ENCODE measurements at places on chromosomes 4 and X. TPM values are rescaled to one million over a fixed set of nuclear protein-coding genes. Genes with fewer than 3 reads are reported as not detected.

Gene TMEM33
- total RNA-seq, result 26.5 TPM

Gene ART3
- total RNA-seq, result 55.2 TPM

Gene SLC4A4
- total RNA-seq, result 1.4 TPM

Gene TMPRSS11A
- total RNA-seq, result not detected

Gene SORCS2
- total RNA-seq, result 0.07 TPM

Gene DCAF8L1
- total RNA-seq, result not detected

Gene ZDHHC15
- total RNA-seq, result 0.39 TPM

Gene TBX22
- not detected for total RNA-seq

Gene STARD8
- 6.6 TPM for total RNA-seq

Gene NXF2
- total RNA-seq, result not detected

Gene NHSL2
- 2.6 TPM for total RNA-seq

Gene SULT1B1
- total RNA-seq, result not detected

Gene RP2
- 3.1 TPM for total RNA-seq

Gene TMEM150C
- 13.5 TPM for total RNA-seq

Gene SPANXA1
- total RNA-seq, result not detected

Gene FGF16
- not detected for total RNA-seq

Gene BTK
- total RNA-seq, result 1.5 TPM

Gene LNX1
- 7.0 TPM for total RNA-seq

Gene GATA1
- not detected for total RNA-seq

Gene GIMD1
- not detected for total RNA-seq

Gene CSAG2
- total RNA-seq, result not detected

Gene TRPC5OS
- not detected for total RNA-seq

Gene FANCB
- 0.16 TPM for total RNA-seq

Gene VEGFD
- 7.7 TPM for total RNA-seq

Gene OTUD6A
- not detected for total RNA-seq

Gene NRK
- 0.26 TPM for total RNA-seq

Gene GABRE
- total RNA-seq, result 1.4 TPM

Gene ABRAXAS1
- total RNA-seq, result 7.9 TPM

Gene CNGA1
- 0.15 TPM for total RNA-seq

Gene TMEM154
- total RNA-seq, result 0.19 TPM

Gene SPANXN3
- total RNA-seq, result not detected

Gene RBBP7
- total RNA-seq, result 146 TPM

Gene AFP
- not detected for total RNA-seq

Gene CT45A7
- total RNA-seq, result not detected

Gene RNF128
- total RNA-seq, result 5.6 TPM

Gene CORIN
- 0.70 TPM for total RNA-seq

Gene CFAP99
- not detected for total RNA-seq

Gene TBC1D8B
- total RNA-seq, result 1.1 TPM

Gene DMD
- 84.2 TPM for total RNA-seq

Gene SCML2
- total RNA-seq, result 2.9 TPM

Gene FMR1NB
- total RNA-seq, result not detected

Gene SPATA4
- not detected for total RNA-seq
